Spinal cord (tissue), 10 donors: ENCODE measurements at places on chromosomes 7 and 10. TPM values are rescaled to one million over a fixed set of nuclear protein-coding genes. Genes with fewer than 3 reads are reported as not detected.

NPC1L1 gene
- 0.10 TPM for total RNA-seq

ABCC2 gene
- total RNA-seq: 0.50 TPM

MUC12 gene
- total RNA-seq: 1.4 TPM

C7orf33 gene
- total RNA-seq: not detected

SPDYE2B gene
- total RNA-seq: not detected

GALNT17 gene
- 45.2 TPM for total RNA-seq

CDNF gene
- total RNA-seq: 2.9 TPM

TMEM178B gene
- 24.6 TPM for total RNA-seq

TMEM270 gene
- total RNA-seq: not detected

WNT2 gene
- total RNA-seq: 0.79 TPM

TMEM213 gene
- total RNA-seq: not detected

ELFN1 gene
- total RNA-seq: 8.2 TPM

SLC29A4 gene
- 7.7 TPM for total RNA-seq

DPY19L1 gene
- 54.1 TPM for total RNA-seq

GFRA1 gene
- total RNA-seq: 30.5 TPM

PRPS1L1 gene
- total RNA-seq: not detected

MEOX2 gene
- total RNA-seq: 17.0 TPM

PIK3AP1 gene
- 4.3 TPM for total RNA-seq

CFAP70 gene
- 4.7 TPM for total RNA-seq

SP8 gene
- 0.33 TPM for total RNA-seq

MNX1 gene
- total RNA-seq: 1.2 TPM

TUBAL3 gene
- total RNA-seq: not detected

GDF2 gene
- total RNA-seq: not detected

MEST gene
- 316 TPM for total RNA-seq

UNCX gene
- total RNA-seq: 0.69 TPM

WNT8B gene
- 0.10 TPM for total RNA-seq

GNAT3 gene
- not detected for total RNA-seq

NOS3 gene
- 2.4 TPM for total RNA-seq

COL17A1 gene
- total RNA-seq: 1.7 TPM

TRIP6 gene
- total RNA-seq: 66.6 TPM

C10orf105 gene
- total RNA-seq: 4.6 TPM

SAP25 gene
- total RNA-seq: 1.9 TPM

TMEM248 gene
- total RNA-seq: 101 TPM

SYNPO2L gene
- 0.11 TPM for total RNA-seq

PCDH15 gene
- 20.7 TPM for total RNA-seq

SMARCD3 gene
- 84.2 TPM for total RNA-seq

STEAP2 gene
- 16.3 TPM for total RNA-seq

RELN gene
- 131 TPM for total RNA-seq

SNX13 gene
- 72.7 TPM for total RNA-seq

C10orf67 gene
- total RNA-seq: 0.69 TPM

ZNF804B gene
- 5.5 TPM for total RNA-seq

COL13A1 gene
- total RNA-seq: 44.0 TPM

TRIM74 gene
- 0.66 TPM for total RNA-seq

C10orf53 gene
- not detected for total RNA-seq

SPDYE8 gene
- total RNA-seq: not detected

SFTPD gene
- 1.1 TPM for total RNA-seq

VSIR gene
- 21.0 TPM for total RNA-seq

CYP26C1 gene
- 0.11 TPM for total RNA-seq

FXYD4 gene
- total RNA-seq: not detected

NEBL gene
- 103 TPM for total RNA-seq

CALML3 gene
- not detected for total RNA-seq

PTF1A gene
- not detected for total RNA-seq

CYP3A7 gene
- not detected for total RNA-seq

LRRC4 gene
- 18.9 TPM for total RNA-seq

OR2A12 gene
- not detected for total RNA-seq

ADAMTS14 gene
- total RNA-seq: 2.3 TPM

FOXI2 gene
- total RNA-seq: 0.17 TPM
